ENCODE measurements at places on chromosomes 1 and 21.

GRCh38 chr1:202067188-202067974, 55.3 kb upstream of the GPR37L1 start:
- no peak for DNase-seq

DNA sequence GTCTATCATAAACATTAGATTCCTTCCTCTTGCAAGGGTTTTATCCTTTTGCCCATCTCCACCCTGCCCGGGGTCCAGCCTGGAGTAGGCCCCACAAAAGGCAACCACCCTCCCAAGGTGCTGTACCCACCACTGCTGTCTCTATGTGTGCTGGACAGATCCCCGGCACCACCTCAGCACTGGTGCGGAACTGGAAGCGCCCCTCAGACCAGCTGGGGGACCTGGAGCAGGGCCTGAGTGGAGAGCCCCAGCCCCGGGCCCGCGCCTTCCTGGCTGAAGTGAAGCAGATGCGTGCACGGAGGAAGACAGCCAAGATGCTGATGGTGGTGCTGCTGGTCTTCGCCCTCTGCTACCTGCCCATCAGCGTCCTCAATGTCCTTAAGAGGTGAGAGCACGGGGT, 5.9 kb downstream of the HCRTR1 start:
- no peak for DNase-seq

- no peak for DNase-seq
Measured at GRCh38 chr1:207750631-207751305, 1.1 kb upstream of the CD46 start.

GRCh38 chr1:93701629-93702028, 20.0 kb upstream of the BCAR3 start:
- no peak for DNase-seq

GRCh38 chr1:54353959-54354358, 52.2 kb downstream of the SSBP3 start:
- no peak for DNase-seq

GRCh38 chr1:202806845-202807450, 1.3 kb downstream of the KDM5B start:
- DNase-seq: peak; percentile 15

DNA sequence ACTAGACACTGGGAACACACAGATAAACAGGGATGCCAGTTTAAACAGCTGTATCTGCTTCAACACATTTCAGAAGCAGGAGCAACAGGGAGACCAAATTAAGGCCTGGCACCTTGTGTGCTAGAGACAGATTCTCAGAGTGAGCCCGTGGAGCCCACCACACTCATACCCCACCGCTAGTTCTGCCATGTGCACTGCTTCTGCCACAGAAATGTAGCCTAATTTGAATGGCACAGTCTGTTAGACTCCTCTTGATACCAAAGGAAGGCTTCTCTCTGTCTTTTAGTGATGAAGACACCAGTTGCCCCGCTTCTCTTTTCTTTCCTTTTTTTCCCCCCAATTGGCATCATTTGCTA, 29.3 kb upstream of the ACP6 start:
- no peak for DNase-seq

- no peak for DNase-seq
Measured at GRCh38 chr1:210932104-210932503, 201.8 kb downstream of the KCNH1 start.

DNA sequence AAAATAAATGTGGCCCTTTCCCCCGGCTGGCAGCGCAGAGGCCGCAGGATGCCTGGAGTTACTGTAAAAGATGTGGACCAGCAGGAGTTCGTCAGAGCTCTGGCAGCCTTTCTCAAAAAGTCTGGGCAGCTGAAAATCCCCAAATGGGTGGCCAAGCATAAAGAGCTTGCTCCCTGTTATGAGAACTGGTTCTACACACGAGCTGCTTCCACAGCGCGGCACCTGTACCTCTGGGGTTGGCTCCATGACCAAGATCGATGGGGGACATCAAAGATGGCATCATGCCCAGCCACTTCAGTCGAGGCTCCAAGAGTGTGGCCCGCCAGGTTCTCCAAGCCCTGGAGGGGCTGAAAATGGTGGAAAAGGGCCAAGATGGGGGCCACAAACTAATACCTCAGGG, 95.9 kb downstream of the LRIG2 start:
- no peak for DNase-seq

- DNase-seq: no peak
Measured at GRCh38 chr1:171785766-171786165, 4.3 kb downstream of the METTL13 start.

- no peak for DNase-seq
Measured at GRCh38 chr1:54995013-54995760, 3.5 kb upstream of the BSND start.

GRCh38 chr1:20466273-20466672, 19.7 kb downstream of the CAMK2N1 start:
- DNase-seq: no peak

GRCh38 chr1:110239441-110240430, 29.6 kb downstream of the KCNC4 start:
- no peak for DNase-seq

GRCh38 chr1:79499541-79499940, 493.0 kb upstream of the ADGRL4 start:
- no peak for DNase-seq

- DNase-seq: no peak
Measured at GRCh38 chr1:165815725-165816124, 11.7 kb upstream of the UCK2 start.

DNA sequence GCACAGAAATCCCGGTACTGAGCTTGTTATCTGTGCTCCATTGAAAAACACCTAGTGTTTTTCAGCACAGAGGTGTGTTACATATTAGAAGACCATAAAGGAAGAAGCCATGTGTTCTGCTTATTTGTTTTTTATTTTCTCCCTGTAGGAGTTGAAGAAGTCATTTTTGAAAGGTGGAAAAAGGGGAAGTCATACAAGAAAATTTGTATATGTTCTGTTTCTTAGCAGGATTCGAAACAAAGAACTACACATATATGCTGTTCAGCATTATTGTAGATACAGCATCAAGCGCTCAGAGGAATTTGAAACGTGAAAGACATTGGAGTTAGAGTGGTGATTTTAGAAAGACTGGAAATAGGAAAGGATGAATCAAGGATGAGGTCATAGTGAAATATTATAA, 345.3 kb upstream of the ADGRL2 start:
- no peak for DNase-seq

GRCh38 chr1:239897458-239897857, 194.2 kb upstream of the FMN2 start:
- DNase-seq: no peak

- no peak for DNase-seq
Measured at GRCh38 chr21:25938658-25939395, 204.1 kb downstream of the GABPA start.

DNA sequence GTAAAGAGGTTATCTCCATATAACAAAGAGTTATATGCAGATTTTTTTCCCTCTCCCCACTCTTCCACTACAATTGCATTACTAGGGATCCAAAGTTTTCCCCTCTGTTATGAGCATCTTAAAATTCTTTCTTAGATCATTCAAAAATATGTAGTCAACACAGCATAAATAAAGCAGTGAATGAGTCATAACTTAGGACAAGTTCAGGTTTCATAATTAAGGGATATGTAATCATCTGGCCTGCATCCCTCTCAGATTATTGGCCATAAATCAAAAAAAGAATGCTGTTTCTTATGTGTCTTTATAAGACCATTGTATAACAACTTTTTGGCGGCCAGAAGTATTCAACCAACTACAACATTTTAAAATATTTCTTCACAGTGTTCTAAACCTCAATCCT, 1526.1 kb downstream of the KCNT2 start:
- no peak for DNase-seq

- DNase-seq: no peak
Measured at GRCh38 chr21:34260277-34261008, 103.4 kb upstream of the KCNE2 start.

GRCh38 chr1:111814642-111815041, 58.9 kb downstream of the DDX20 start:
- no peak for DNase-seq

DNA sequence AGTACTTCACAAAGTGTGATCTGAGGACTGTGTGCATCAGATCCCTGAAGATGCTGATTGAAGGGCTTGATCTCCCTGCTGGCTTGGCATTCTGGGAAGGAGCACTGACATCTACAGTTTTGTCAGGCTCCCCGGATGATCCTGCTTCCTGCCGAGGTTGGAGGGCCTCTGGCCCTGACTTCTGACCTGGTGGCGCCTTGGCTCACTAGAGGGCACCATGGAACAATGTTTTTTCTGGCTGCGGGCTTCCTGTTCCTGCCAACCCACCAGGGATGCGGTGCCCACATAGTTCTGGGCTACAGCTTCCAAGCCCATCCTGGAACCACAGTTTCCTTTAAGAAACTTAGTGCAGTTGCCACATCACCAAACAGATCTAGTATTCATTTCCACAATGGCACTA, 38.8 kb upstream of the RASAL2 start:
- DNase-seq: no peak

- DNase-seq: no peak
Measured at GRCh38 chr1:169901115-169901514, 7.4 kb upstream of the SCYL3 start.

DNA sequence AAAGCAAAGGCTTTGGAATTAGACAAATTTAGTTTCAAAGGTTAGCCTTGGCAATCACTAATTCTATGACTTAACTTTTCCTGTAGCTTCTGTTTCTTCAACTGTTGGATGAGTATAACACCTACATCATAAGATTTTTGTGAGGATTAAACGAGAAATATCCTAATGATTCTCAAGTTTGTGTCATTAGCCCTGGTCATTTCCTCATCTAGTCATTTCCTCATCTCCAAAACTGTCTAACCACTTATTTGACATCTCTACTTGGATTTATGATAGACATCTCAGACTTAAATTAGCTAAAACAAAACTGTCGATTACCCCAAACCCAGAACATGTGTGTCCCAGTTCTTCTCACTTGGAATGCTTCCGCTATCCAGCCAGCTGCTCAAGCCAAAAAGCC, 80.2 kb upstream of the CHODL start:
- DNase-seq: no peak

DNA sequence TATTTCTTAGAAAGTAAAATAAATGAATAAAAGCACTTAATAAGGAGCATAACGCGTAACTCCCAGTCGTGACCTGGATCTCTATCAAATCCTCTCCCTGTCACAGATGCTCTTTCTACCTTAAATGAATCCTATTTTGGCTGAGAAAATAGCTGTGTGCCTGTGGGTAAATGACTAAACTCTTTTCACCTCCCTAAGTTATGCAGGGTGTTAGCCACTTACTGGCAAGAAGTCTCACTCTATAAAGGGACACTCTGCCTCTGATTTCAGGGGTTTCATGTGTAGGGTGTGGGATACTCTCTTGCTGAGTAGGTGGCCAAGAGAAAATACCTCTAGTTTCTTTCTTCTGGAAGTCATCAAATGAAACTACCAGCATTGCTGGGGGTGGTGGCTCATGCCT, 24.3 kb upstream of the PPP1R15B start:
- no peak for DNase-seq

DNA sequence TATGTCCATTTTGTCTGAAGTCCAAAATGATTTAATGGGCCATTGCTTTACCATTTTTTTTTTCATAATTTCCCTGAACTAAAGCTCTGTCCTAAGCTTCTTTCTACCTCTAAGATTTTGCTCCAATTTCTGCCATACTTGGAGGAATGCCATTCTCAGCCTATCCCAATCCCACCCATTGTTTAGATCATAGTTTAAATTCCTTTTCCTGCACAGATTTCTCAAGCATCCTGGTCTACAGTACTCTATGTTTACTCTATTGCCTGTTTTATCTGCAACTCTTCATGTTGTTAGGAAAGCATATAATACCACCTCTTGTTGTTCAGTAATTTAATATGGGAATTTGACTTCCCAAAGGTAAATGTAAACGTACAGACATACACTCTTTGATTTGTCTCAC, 30.8 kb downstream of the ADAMTS1 start:
- DNase-seq: no peak

DNA sequence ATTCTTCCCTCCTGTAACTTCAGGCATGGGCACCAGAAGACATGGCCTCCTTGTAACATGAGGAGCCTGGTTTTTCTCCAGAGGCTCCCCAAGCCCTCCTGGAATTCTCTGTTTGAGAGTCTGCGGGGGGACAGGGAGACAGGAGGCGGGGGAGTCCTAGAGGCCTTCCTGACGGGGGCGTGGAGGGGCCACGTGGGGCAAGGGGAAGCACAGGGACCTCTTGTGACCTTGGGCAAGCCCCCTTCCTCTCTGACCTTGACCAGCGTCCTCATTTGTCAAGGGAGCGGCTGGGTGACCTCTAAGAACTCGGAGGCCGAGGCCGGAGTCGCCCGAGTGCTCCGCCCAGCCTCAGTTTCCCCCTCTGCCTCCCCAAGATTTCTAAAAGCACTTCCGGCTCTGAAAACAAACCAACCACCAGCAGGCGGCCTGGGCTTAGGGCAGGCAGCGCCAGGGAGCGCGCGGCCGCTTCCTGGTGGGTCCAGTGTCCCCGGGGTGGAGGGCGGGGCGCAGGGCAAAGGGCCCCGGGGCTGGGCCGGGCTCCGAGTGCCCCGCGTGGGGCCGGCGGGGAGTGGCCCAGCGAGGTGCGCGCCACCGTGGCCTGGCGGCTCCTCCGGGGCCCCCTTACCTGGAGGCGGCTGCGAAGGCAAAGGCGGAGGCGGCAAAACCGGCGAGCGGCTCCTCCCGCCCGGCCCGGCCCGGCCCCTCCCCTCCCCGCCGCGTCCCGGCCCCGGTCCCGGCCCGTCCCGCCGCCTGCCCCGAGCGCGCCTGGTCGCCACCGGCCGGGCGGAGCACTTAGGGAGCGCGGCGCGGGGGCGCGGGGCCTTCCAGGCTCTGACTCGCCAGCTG, at the start of gene TMCO4:
Gene TMCO4 (minus strand): TSS at position 687 of the 846 bp plus-strand sequence. CDS start 19,158 bp downstream, outside the sequence.
- DNase-seq: peak; percentile 63

DNA sequence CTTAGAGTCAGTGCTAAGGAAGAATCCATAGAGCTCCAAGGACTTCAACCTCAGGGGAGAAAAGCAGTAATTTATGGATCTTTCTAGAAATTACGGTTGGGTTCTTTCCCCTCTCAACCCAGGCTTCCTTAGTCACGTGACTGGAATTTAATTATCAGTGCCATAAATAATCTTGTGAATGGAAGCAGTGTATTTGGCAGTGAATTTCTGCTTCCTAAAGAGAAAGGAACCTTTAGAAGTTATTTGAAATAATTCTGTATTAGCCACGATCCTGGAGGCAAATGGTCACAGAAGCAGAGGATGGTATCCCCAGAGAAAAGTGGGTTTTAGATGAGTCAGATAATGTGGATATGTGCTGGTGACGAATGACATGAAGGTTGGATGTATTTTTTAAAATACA, 89.6 kb downstream of the NFIA start:
- DNase-seq: no peak

GRCh38 chr1:32001863-32002262, 11.8 kb upstream of the KHDRBS1 start:
- no peak for DNase-seq

GRCh38 chr1:13543451-13544220, 29.8 kb upstream of the LRRC38 start:
- no peak for DNase-seq

- no peak for DNase-seq
Measured at GRCh38 chr1:81804312-81804711, 3.6 kb downstream of the ADGRL2 start.

DNA sequence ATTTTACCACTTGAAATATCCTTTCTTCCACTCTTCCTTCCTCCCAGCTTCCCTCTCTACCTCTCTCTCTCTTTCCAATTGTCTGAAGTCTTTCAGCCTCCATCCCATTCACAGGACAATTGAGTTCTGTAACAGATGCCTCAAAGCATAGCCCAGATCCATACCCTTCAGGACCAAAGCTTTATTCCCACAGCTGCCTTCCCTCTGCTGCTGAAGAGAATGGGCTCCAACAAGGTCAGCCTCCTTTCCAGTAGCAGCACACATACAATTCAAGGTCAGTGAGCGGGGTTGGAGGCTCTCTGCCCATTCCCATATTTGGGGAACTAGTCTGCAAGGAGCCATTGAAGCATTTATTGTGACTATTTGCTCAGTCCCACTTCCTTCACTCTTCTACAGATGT, 179.9 kb downstream of the DPYD start:
- no peak for DNase-seq
